ENCODE measurements at places on chromosomes 4 and X.

- DNase-seq: no peak
Measured at GRCh38 chr4:120692964-120693363, 229.6 kb downstream of the PRDM5 start.

DNA sequence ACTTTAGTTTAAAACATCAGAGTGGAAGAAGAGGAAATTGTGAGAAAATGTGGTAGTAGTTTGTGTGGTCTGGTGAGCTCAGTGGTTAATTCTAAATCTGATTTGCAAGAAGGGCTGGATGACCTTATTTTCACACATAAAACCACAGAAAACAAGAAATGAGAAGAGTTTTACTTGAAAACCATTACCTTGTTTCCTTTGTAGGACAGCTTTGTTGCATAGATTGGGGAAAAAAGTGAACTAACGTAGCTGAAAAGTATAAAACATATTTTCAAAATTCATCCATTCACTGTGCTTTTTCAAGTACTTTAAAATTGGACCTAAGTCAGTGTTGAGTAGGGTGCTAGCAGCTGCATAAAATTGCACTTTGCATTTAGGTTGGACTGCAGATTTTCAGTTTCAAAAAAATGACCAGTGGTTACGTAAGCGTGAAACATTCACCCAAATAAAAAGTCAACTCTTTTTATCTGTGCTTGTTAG is 211.3 kb downstream of the ARHGAP10 start:
- no peak for DNase-seq

GRCh38 chr4:22348410-22348809 is 167.5 kb downstream of the ADGRA3 start:
- DNase-seq: no peak

DNA sequence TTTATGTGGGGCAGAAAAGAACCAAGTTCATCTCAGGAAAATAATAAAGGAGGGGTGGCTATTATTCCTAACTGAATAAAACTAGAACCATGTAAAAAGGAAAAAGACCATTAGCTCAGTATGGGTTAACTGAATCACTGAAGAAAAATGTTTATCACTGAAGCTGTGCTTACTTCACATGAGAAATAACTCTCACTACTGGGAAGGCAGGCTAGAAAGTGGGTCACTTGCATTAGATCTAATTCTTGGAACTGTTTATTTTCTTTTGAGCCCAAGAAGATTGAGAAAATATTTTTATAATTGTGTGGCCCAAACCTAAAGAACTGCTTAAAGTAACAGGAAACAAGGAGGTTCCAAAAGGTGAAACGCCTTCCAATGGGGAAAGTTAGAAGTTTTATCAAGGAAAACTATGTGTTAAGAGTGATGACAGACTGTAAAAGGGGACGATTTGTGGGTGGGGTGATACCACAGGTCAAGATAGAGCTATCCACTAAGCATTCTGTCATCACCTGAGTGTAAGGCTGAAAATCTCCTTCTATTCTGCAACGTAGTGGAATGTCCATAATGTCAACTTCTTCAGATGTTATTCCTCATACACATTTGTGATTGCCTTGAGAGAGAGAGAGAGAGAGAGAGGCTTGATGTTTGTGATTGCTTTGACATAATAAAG is 1083.5 kb downstream of the PCDH7 start:
- DNase-seq: no peak

DNA sequence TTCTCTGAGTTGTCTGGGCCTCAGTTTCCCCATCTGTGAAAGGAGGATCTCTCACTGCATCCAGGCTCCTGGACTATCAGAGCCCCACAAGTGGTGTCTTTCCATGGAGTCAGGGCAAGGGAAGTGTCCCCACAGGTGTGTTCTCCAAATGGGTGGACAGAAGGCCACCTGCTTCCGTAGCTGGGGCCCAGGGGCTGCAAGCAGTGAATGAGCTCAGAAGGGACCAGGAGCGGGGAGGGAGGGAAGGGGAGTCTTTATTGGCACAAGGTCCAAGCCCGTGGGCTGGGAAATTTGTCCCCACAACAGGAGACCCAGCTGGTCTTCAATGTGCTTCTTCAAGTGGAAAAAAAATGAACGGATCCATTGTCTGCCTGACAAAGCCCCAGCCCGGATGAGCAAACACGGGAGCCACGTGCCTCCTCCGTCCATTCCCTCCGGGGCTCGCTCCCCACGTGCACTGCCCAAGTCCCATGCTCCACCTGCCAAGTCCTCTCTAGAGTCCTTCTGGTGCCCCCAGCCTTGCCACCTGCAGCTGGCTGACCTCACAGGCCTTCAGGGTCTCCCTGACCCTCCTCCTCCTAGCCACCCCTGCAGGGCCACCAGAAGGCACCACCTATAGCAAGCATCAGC is 72.0 kb downstream of the JAKMIP1 start:
- DNase-seq: no peak

DNA sequence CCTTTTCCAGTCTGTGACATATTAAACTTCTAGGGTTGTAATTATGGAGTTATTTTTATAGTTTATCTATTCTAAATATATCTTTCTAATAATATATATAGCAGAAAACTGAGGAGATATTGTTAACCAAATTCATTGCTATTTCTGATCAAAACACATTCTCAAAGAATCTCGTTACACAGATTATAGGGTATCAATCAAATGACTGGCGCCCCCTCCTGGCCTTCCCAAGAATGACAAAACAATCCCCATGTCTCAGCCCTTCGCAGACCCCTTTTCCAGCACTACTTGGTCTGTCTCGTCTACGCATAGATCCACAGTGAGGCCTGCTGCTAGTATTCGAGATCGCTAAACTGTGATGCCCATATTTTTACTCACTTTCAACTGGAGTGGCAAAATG is 209.3 kb downstream of the GPC3 start:
- peak; percentile 21 for DNase-seq

DNA sequence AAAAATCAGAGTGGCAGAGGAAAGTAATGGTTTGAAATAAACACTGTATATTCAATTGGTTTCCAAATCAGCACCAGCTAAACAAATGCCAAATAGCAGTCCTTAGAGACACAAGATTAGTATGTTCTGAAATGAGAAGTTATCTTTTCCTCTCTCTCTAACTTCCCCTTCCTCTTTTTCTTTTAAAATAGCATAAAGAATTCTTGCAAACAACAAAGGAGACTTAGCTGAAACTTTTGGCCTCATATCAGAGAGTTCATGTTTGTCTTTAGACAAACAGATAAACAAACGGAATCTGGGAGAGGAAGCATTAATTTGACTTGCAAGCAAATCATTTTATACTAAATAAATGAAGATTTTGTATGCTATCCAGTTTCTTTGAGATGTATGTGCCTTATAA is 399.0 kb downstream of the GBA3 start:
- no peak for DNase-seq

DNA sequence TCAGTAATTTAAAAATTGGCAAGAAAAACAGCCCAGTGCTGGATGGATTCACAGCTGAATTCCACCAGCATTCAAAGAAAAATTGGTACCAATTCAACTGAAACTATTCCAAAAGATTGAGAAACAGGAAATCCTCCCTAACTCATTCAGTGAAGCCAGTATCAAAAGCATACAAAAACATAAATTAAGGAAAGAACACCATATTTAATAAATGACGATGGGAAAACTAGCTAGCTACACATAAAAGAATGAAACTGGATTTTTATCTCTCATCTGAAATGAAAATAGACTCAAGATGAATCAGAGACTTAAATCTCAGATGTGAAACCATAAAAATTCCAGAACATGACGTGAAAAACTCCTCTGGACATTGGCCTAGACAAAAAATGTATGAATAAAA is 516.8 kb upstream of the SPANXN1 start:
- no peak for DNase-seq

GRCh38 chrX:112513154-112513553 is 166.6 kb downstream of the LHFPL1 start:
- DNase-seq: no peak

DNA sequence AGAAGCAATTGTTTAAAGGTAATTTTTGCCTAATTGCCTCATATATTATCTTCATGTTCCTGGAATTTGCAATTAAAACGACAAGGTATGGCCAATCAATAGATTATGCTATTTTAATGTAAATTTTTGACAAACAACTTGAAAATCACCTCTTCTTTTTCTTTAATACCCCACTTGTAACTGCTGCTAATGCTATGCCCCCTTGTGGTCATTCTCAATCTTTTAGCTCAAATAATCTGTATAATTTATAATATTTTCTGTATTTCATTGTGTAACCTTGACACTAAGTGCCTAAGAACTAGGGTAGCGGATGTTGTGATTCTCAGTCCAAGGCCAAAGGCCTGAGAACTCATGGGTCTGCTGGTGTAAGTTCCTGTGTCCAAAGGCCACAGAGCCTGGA is 831.7 kb upstream of the POU3F4 start:
- peak; percentile 0 for DNase-seq

DNA sequence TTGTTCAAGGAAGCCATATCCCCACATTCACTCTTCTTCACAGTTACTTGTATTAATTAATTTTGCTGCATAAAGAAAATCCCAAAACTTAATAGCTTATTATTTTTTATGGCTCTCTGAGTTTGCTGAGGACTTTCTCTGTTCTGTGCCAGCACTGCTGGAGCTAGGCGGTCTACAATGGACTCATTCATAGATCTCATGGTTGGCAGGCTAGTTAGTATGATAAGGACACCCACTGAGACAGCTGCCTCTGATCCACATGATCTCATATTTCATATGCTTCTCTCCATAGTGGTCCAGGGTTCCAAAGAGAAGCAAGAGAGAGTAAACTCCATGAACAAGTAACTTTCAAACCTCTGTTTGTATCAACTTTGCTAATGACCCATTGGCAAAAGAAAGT is 170.2 kb downstream of the ADGRA3 start:
- DNase-seq: no peak

DNA sequence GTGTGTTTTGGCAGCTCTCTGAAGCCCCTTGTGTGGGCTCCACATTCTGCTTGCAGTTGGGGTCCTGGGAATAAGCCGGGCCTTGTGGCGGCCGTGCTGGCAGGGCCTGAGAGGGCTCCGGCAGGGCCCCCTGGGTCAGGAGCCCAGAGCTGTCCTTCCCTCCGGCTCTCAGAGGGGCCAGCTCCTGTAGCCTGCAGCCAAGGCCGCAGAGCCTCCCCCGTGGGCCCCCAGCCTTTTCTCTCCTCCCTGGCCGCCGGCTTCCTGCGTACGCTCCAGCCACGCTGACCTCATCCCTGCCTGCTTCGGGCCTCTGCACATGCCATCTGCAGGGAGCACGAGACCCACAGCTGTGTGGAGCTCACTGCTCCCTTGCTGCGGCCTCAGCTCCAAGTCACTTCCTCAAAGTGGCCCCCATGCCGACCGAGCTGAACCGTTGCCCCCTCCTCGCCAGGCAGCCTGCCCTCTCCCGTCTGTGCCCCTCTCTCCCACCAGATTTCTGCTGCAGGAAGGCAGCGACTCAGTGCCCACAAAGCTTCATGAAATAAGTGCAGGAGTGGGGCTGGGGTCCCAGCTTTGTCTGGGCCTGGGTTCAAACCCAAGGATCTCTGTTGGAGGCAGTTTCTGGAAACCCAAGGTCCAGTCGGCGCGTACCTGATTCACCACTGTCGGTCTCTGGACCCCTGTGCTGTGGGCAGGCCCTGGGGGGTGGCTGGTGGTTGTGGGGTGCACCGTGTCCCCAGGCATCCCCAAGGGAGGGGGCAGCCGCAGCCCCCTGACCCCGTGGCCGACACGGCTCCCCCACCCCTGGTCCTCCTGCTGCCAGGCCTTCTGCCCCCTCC is 57.1 kb upstream of the NKX1-1 start:
- no peak for DNase-seq

DNA sequence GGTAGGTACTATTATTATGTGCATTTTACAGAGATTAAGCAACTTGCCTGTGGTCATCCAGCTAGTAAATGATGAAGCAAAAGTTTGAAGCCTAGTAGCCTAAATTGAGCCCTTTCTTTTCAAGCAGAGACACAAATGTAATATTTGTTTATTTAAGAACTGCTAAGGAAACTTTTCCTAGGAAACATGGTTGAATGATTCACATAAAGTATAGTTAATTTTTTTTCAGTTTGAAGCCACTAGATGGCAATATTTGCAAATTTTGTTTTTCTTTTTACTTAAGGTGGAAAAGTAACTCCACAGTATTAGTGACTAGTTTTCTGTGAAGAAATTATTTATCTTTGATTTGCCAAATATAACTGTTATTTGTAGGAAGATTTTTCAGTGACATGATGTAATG is 52.8 kb upstream of the ANKRD17 start:
- peak; percentile 23 for DNase-seq

- no peak for DNase-seq
Measured at GRCh38 chr4:168845897-168846296, 164.2 kb downstream of the CBR4 start.

GRCh38 chrX:149469406-149469805 is 35.7 kb downstream of the IDS start:
- DNase-seq: no peak

DNA sequence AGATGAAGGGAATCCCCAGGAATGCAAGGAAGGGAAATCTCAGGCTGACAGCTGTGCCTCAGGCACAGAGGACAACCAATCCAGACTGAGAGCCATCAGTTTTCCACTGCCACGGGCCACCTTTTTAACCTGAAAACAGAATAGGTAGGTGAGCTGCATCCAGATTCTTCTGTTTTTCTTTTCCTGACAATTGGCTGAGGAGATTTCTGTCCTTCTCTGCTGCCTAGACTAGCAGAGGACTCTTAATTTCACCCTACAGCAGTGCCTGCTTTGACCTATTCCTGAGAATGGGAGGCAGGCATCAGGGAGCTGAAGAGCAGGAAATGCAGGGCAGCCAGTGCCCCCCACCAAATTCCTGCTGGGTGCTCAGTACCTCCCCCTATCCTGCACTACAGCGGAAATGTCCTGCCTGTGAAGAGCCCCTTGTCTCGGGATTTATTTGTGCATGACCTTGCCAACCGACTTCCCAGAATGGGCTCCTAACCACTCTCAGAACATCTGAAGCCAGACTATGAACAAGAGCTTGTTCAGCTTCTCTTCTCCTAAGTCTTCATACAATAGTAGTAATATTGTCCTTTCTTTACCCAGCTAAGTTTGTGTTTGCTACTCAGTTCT is 65.1 kb downstream of the CASK start:
- DNase-seq: peak; percentile 0

Measured in erythroblast (primary cell).